Activated CD8-positive, alpha-beta memory T cell treated with anti-CD3 and anti-CD28 coated beads, Interleukin-2, amount 50 U/mL, for 4 hours (primary cell): ENCODE measurements at places on chromosomes 7 and 10.

GRCh38 chr7:41927380-41927779 is 224.5 kb upstream of the INHBA start:
- no peak for DNase-seq

- DNase-seq, result no peak
Observed at GRCh38 chr7:23235813-23236221, 10.8 kb upstream of the GPNMB start.

- DNase-seq, result no peak
Observed at GRCh38 chr7:96167424-96167823, 154.5 kb downstream of the SLC25A13 start.

DNA sequence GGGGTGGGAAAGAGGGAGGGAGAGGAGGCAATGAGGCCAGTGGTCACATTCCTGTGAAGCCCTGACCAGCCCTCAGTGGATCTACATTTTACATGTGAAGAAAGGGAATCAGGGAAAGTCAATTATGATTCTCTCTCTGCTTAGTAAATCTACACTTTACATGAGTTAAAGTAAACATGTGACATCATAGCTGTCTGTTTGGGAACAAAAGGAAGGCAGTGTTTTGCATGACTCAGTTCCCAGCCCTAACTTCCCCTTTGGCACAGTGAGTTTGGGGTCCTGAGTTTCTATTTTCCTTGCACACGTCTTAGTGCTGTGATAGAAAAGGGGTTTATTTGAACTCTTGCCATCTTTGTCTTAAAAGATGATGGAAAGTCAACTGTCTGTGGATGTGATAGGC is 615.1 kb downstream of the SDK1 start:
- no peak for DNase-seq

GRCh38 chr10:48517482-48517881 is 87.4 kb downstream of the ARHGAP22 start:
- no peak for DNase-seq

DNA sequence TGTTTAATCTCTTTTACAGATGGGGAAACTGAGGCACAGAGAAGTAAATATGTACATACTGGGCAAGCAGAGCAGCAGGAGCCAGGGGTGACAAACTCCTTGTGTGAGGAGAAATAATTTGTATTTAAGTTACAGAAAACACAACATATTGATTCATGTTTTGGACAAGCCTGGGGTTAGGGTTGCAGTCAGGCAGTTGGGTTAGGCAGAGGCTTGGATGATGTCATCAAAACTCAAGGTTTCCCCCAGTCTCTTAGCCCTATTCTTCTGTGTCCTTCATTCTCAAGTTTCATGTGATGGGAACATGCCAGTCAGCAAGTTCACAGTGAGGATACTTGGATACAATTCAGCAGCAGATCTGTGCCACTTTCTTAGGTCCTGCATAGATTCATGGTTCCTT is 181.4 kb downstream of the CXCL12 start:
- no peak for DNase-seq

DNA sequence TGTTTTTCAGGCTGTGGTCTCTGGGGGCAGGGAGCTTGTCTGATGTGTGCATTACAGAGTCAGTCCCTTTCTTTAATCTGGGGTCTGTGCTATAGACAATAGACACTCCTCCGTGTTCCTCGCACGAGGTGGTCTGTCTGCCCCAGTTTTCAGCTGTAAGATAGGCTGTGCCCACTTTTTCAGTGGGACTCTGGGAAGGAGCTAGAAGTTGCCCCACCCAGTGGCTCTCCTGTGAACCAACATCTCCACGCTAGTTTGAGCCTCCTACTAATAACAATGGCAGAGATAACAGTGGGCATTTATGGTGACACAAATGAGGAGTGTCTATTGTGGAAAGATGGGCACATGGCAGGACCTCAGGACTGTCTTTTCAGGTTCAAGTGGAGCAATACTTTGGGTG is 44.0 kb downstream of the ADRB1 start:
- no peak for DNase-seq

- no peak for DNase-seq
Observed at GRCh38 chr10:52313256-52313932, 687 bp upstream of the DKK1 start.

GRCh38 chr10:98832738-98833137 is 386.0 kb upstream of the HPS1 start:
- DNase-seq, result no peak

DNA sequence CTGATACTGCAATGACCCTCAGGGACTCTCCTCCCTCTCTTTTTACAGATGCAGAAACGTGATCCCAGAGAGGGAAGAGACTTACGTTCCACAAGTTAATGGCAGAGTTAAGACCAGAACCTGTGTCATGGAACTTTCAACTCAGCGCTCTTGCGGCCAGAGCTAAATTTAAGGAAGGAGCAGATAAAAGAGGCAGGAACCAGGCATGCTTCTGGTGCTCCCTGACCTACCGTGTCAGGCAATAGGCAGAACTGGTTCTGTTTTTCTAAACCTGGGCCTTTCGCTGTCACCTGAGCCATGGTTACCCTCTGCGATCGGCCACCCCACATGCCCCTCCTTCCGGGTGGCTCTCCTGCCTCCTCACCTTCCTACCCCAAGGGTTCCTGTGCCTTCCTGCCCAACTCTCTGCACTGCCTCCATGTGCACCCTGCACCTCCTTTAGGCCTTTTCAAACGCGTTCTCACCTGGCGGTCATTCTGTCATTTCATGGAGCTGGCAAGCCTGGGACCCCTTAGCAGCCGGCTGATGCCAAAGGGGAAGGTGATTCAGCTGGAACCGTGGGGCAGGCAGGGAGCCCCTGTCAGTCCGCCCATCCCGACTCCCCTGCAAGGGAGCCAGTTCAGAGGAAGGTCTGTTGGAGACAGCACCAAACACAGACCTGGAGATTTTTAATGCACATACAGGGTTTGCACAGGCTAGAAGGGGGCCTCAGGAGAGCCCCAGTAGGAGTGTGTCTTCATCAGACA is 7.7 kb upstream of the GBX1 start:
- DNase-seq, result no peak

- no peak for DNase-seq
Observed at GRCh38 chr10:49011756-49012155, 72.1 kb upstream of the LRRC18 start.

- no peak for DNase-seq
Observed at GRCh38 chr10:105925045-105925785, 1239.3 kb downstream of the SORCS1 start.

GRCh38 chr10:23310404-23310803 is 34.2 kb downstream of the C10orf67 start:
- DNase-seq, result no peak

DNA sequence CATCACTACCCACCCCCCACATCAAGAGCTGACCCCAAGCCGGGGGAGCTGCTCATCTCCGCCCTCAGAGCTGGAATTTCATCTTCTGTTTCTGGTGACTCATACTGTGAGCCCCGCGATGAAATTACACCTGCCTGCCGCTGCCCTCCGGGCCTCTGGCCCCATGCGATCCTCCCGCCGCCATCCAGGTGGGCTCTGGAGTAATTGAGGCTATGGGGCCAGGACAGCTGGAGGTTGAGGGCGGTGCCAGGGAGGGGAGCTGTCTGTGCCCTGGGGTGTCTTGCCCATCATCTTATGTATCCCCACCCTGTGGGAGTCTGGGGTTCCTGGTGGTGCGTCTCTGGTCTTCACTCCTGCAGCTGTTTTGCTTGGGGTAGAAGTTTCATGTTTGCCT is 9.0 kb downstream of the GTF2IRD1 start:
- DNase-seq, result no peak

- DNase-seq, result no peak
Observed at GRCh38 chr10:47182934-47183703, 116.9 kb upstream of the GDF10 start.

- no peak for DNase-seq
Observed at GRCh38 chr7:137836113-137836509, 10.7 kb downstream of the DGKI start.

DNA sequence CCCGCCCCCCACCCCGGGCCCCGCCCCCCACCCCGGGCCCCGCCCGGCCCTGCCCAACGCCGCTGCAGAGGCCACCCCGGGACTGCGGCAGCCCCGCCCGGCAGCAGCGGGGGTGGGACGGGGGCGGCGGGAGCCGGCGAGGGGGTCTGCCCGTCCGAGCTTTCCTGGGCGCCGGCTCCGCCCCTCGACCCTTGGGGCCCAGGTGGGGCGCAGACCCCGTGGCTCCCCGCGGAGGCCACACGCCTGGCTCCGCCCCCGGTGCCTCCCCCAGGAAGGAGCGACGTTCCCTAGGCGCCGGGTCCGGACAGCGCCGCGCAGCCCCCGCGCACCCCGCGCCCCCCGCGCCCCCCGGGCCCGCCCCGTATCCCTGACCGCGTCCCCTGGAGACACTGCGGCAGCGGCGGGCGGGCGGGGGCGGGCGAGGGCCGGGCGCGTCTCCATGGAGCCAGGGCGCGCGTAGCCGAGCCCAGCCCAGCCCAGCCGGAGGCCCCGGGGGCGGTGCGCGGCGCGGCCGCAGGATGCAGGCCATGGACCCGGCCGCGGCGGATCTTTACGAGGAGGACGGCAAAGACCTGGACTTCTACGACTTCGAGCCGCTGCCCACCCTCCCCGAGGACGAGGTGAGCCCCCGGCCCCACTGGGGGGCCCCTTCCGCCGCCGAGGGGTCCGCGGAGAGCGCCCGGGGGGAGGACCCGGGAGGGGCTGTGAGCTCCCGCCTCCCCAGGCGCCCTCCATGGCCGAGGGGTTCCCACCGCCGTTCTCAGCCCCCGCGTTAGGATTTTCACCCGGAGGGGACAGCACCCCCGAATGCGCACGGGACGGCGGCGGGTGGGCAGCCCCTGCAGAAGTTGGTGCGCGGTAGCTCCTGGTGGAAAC is at the start of gene KNDC1:
Gene KNDC1, plus strand, starts transcription at position 270 of the 876 bp plus-strand sequence. Its CDS starts 249 bp downstream, at position 519.
- no peak for DNase-seq

GRCh38 chr10:14609178-14609577 is 165.5 kb downstream of the FAM107B start:
- DNase-seq, result no peak

DNA sequence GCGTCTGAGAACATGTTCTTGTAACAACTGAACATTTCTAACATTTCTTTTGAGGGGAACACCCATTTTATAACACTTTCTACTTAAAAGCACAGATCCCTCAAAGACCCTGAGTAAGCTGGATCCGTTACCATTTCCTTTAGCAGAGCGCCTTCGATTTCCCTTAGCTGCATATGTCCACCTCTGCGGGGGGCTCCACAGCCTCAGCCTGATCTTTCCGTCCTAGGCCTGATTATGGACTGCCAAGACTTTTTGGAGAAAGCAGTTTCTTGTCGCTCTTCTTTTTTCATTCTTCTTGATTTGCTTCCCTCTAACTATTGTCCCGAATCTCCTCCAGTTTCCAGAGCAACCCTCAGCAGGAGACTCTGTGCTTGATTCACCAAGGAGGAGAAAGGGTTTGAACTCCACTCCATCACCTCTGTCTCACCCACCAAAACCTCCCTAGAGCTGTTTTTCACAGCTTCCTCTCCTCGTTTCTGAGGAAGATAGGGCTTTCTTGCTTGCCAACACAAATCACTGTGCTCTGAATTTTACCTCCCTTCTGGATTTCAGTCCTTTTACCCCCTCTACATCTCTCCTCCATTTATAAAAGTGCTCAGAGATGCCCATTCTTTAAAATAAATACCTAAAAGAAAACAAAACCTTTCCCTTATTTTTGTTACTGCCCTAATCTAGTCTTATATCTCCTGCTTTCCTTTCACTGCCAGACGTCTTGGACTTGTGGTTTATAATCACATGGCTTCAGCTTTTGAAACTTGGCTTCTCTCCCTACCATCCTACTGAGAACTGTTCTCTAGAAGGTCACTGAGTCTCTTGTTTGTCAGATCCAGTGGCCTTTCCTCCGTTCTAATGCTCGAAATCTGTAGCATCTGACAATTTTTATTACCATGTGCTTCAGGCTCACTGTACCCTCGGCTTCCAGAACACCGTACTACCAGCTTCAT is 30.5 kb upstream of the ZRANB1 start:
- no peak for DNase-seq

DNA sequence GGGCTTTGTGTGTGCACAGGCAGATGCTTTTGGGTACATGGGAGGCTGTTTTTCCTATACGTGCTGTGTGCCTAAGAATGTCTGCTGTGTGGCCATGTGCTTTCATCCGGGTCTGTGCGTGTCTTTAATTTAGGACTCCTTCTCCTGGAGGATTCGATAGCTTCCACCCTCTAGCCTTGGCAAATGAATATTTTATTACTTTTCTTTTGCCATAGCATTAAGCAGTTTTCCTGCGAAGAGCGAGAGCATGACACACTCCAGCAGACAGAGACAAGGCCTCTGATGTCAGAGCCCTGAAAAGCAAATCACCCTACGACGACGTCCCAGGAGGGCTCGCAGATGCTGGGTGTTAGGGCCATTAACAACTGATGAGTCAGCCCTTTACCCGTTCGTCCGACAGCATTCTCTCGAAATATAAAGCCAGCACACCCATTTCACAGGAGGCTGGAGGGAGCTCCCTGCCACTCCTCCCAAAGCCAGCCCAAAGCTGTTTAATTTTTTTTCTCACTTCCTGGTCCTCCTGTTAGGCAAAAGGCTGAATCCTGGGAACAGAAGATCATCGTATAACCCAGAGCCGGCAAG is 311.3 kb upstream of the ZMIZ1 start:
- no peak for DNase-seq

GRCh38 chr7:157401567-157402387 is 65.0 kb downstream of the DNAJB6 start:
- DNase-seq, result no peak

DNA sequence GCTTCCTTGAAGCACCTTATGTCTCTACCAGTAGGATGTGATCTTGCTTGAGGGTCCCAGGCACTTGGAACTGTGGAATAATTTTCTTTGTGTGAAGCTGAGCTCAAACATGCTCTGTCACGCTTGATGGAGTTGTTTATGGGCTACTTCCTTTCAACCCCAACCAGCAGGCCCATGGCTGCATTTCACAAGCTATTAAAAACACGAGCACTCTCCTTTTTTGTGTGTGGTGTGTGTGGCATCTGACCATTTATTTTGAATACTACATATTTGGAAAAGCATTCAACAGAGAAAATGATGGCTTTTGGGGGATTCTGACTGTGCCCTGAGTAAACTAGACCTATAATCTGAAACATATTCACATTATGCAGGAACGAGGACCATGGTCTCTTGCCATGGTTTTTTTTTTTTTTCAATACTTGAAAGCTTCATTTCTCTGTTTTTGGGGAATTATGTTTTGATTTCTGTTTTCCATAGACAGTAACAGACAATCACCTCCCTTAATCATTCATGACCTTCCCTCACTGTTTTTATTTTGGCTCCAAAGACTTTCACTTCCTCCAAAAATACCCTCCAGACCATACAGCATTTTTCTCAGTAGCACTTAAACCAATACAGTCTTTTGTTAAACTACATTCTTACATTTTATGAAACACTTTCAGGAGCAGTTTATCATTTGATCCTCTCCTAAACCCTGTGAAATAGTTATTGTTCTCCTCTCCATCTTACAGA is 233.6 kb upstream of the BMPER start:
- DNase-seq, result no peak
